ENCODE measurements at places on chromosomes 7 and 10.

DNA sequence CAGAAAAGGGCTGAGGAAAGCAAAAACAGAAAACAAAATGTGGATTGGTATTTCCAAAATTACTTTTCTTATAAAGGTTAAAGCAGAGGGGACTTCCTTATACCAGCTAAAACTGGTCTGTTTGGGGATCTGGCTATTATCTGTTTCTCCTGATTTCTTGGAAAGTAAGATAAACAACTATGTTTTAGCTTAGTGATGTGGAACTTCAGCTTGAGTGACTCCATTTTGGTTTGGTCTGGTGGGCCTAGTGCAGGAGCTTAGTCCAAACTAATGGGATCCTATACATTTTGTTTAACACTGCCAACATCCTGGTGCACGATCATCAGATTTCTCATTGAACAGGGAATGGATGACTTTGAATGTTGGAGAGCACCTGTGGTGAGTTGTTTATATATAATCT is 283.5 kb downstream of the ADK start:
- no peak for DNase-seq

- no peak for DNase-seq
Measured at GRCh38 chr7:135825406-135825805, 76.8 kb upstream of the FAM180A start.

GRCh38 chr7:81594767-81595166 is 175.1 kb downstream of the HGF start:
- DNase-seq, result no peak

DNA sequence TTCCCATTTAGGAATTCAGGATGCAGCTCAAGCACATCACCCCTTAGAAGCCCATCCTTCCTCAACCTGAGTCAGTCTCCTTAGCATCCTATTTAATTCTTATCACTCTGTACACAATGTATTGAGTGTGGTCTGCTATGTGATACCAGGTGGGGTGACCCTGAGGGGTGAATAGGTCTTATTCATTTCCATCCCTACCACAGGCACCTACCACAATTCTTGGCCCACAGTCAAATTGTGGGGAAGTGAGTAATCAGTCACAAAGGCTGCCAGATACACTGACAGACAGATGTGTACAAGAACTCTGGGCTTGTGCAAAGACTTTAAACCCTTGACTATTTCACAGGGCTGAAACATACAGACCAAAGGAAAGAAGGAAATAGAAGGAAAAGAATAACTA is 560.5 kb downstream of the PARD3 start:
- DNase-seq, result no peak
